ENCODE measurements at places on chromosomes 16 and 17.

DNA sequence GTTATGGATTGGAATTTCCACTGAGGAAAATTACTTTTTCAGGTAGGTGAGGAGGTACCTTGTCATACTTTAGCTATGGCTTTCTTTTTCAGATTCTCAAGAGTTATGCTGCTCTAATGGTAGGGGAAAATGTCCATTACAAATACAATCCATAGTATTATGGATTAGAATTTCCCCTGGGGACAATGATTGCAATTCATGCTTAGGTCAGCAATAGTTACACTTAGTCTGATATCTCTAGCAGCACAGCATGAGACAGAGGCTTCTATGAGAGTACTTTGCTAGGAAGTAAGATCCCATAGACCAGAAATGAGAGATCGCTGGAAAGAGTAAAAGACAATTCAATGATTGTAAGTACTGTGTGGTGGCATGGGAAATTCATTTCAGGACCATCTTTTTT is 949.5 kb upstream of the CDH8 start:
- no peak for DNase-seq

DNA sequence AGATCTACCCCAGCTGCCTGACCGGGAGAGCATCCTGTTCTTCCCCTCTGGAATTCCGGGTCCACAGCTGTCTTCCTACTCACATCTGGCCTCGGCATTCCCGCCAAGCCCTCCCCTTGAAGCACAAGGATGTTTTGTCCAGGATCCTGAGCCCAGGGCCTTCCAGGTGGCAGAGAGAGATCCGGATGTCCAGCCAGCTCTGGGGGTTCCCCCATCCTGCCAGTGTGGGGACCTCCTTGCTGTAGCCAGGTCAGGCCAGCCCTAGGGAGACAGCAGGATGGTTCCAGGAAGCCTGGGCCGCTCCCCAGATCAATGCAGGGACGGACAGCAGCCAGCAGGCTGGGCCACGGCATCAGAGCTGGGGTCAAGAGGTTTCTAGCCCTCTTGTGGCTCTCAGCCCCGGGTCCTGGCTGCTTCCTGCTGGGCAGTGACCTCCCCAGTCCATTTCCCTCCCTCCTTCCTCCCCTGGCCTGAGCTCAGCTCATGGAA is 55.3 kb downstream of the SOCS3 start:
- DNase-seq: no peak

DNA sequence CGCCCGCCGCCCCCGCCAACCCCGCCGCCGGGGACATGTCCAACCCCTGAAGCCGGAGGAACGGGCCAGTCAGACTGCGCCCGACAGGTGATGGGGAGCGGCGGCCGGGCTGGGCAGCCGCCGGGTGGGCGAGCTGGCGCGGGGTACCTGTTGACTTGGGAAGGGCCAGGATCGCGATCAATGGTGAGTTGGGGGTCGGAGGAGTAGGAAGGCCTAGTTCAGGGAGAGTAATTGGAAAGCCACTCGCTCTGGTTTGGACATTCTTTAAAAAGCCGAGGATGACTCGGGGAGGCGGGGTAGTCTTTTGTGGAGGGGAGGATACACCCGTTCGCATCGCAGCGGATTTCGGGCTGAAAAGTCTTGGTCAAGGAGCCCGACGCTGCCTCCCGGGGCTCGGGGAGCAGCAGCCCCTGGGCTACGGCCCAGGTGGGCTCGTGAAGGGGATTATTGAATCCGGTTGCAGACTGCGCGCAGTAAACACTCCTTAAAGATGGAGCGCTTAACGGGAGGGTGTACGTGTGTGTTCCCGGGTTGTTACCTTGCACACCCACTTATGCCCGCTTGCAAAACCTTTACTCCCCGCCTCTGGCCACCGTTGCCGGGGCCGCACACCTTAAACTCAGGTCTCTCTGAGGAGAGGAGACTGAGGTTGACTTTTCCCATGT is 123.8 kb downstream of the GOSR1 start:
- DNase-seq: peak; percentile 68

DNA sequence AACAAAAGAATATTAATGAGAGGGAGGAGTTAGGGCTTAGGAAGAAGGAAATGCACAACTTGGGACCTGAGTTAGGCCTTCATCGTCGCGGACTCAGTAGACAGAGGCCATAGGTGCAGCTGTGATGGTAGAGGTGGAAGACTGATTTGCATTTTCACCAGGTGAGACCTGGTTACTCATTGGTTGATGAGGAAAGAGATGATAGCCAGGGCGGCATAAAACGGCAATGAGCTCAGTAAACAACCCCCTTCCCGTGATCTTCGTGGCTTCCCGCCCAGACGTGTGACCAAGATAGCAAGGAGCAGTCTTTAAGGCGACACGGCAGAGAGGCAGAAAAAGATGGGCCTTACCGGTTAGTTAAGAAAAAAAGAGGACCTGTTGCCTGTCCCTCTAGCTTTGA is at the start of gene TMC5:
TMC5 (plus strand) TSS at position 244 of the 400 bp plus-strand sequence. CDS start 22,156 bp downstream, outside the sequence.
- no peak for DNase-seq
